Suprapubic skin (tissue), 4 donors: ENCODE measurements at places on chromosomes 4 and X. TPM values are rescaled to one million over a fixed set of nuclear protein-coding genes. Genes with fewer than 3 reads are reported as not detected.

- H3K4me1 ChIP-seq, result peaks cover 5% of the 10 kb centered on the region
- no peaks in the 10 kb centered on the region for H3K27me3 ChIP-seq
- peak overlapping the region; percentile 59 for H3K4me3 ChIP-seq
- no peak for DNase-seq
Measured at GRCh38 chrX:119759248-119759766, 919 bp downstream of the SOWAHD start.

GRCh38 chr4:77028246-77028645 is 47.5 kb downstream of the CCNI start:
- H3K4me1 ChIP-seq, result no peaks in the 10 kb centered on the region
- no peak for DNase-seq
- no peaks in the 10 kb centered on the region for H3K27me3 ChIP-seq
- H3K36me3 ChIP-seq, result peaks cover 82% of the 10 kb centered on the region
- H3K27ac ChIP-seq, result no peak overlapping the region
- no peak overlapping the region for H3K4me3 ChIP-seq

DNA sequence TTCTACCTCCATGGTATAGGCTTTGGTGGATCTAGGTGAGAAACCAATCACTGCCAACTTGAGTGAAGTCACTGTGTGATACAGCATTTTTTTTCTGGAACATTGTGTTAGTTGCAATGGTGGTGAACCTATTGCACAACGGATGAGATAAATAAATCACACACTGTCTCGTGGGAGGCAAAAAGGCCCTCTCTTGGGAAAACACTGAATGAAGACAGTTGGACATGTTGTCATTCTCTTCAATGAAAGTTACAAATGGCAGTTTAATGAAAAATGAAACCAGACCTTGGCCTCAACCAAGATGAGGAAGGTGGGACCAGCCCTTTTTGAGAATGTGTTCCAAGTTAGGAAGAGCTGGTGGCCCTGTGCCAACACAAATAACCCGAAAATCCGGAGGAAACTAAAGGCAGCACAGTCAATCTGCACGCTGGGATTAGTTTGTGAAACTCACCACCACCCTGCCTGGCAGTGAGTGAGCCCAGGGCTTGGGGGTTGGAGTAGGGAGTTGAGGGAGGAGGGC is 5.4 kb upstream of the ADGRG2 start:
- H3K27me3 ChIP-seq, result peaks cover 4% of the 10 kb centered on the region
- no peak overlapping the region for H3K27ac ChIP-seq
- H3K4me1 ChIP-seq, result peaks cover 2% of the 10 kb centered on the region
- no peaks in the 10 kb centered on the region for H3K36me3 ChIP-seq

- H3K27ac ChIP-seq, result no peak overlapping the region
- DNase-seq, result no peak
- H3K36me3 ChIP-seq, result no peaks in the 10 kb centered on the region
- H3K4me3 ChIP-seq, result no peak overlapping the region
Measured at GRCh38 chrX:120419463-120419862, 49.6 kb downstream of the LAMP2 start.

DNA sequence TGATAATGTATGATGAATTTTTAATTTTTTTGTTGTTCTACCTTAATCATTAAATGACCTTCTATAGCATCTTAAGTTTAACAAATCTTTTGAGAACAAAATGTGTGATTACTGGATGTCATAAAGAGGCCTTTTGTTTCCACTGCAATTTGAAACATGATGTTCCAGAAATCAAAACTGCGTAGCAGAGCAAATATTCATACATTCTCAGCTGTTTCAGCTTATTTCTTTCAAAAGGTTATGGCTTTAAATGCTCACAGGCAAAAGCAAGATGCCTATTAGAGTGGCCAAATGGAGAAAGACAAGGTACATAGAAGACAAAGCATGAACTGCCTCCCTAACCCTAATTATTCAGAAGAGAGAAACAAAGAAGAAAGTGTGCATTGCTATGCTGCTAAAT is 233.0 kb upstream of the SLC7A11 start:
- no peaks in the 10 kb centered on the region for H3K4me1 ChIP-seq
- H3K36me3 ChIP-seq, result no peaks in the 10 kb centered on the region
- DNase-seq, result no peak
- no peak overlapping the region for H3K27ac ChIP-seq

Gene TAF9B
- total RNA-seq, result 14.2 TPM

DNA sequence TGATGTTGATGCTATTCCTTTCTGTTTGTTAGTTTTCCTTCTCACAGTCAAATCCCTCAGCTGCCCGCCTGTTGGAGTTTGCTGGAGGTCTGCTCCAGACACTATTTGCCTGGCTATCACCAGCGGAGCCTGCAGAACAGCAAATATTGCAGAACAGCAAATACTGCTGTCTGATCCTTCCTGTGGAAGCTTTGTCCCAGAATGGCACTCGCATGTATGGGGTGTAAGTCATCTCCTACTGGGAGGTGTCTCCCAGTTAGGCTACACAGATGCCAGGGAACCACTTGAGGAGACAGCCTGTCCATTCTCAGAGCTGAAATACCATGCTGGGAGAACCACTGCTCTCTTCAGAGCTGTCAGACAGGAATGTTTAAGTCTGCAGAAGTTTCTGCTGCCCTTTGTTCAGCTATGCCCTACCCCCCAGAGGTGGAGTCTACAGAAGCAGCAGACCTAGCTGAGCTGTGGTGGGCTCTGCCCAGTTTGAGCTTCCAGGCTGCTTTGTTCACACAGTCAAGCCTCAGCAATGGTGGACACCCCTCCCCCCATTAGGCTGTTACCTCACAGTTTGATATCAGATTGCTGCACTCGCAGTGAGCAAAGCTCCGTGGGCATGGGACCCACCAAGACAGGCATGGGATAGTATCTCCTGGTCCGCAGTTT is 74.9 kb downstream of the SPIN3 start:
- H3K4me1 ChIP-seq, result no peaks in the 10 kb centered on the region
- no peak overlapping the region for H3K4me3 ChIP-seq
- H3K36me3 ChIP-seq, result no peaks in the 10 kb centered on the region
- no peaks in the 10 kb centered on the region for H3K27me3 ChIP-seq
- DNase-seq, result no peak
- no peak overlapping the region for H3K27ac ChIP-seq

DNA sequence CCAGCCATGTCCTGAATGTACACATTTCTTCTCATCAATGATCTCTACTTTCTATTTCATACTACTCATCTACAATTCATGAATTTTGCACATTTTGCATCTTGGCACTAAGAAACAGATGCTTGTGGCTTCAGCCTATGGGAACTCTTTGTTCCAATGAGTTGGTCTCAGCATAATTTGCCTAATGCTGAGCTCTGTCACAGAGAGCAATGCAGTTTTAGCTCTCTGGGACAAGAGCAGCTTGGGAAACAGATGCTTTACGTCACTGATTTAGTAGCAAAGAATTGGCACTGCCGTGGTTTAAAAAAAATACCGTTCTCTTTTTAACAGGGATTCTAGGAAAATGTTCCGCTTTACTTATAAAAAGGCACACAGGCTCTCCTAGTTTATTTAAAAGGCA is 162.4 kb downstream of the WDFY3 start:
- no peak overlapping the region for H3K4me3 ChIP-seq
- H3K27me3 ChIP-seq, result no peaks in the 10 kb centered on the region
- H3K4me1 ChIP-seq, result no peaks in the 10 kb centered on the region
- H3K36me3 ChIP-seq, result peaks cover 44% of the 10 kb centered on the region
- DNase-seq, result no peak

Gene NPFFR2
- total RNA-seq, result not detected

- no peaks in the 10 kb centered on the region for H3K4me1 ChIP-seq
- H3K27ac ChIP-seq, result no peak overlapping the region
- H3K27me3 ChIP-seq, result no peaks in the 10 kb centered on the region
- H3K36me3 ChIP-seq, result no peaks in the 10 kb centered on the region
Measured at GRCh38 chr4:180512801-180513475, 1730.3 kb upstream of the TENM3 start.

DNA sequence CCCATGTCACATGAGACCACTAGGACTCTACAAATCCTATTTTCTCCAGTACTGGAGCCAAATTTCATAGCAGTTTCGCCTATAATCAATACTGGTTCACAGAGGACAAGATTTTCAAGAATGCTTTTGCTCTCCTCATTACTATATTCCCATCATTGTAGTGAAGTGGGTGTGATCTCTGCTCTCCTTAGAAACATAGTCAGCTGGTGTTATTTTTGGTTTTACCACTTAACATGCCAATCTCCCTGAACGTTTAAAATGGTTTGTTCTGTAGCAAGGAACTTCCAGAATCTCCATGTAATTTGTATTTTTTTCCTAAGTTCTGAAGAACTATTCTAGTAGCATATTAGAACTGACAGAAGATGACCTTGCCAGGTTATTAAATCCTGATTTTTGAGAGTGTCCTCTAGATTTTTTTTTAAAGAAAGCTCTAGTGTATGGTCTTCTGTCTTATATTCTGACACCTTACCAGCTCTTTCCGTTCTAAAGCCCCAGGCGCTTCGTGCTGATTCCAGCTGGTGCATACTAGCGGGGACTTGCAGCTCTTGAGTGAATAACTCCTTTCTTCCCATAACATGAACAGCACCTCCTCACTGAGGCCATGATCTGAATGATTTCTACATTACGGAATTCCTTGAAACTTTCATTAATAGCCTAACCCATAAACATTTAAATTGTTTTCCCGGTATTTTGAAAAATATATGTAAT is 1372.9 kb downstream of the TECRL start:
- H3K27ac ChIP-seq, result no peak overlapping the region
- H3K4me1 ChIP-seq, result no peaks in the 10 kb centered on the region
- H3K4me3 ChIP-seq, result no peak overlapping the region
- no peaks in the 10 kb centered on the region for H3K27me3 ChIP-seq
- no peak for DNase-seq
- no peaks in the 10 kb centered on the region for H3K36me3 ChIP-seq

DNA sequence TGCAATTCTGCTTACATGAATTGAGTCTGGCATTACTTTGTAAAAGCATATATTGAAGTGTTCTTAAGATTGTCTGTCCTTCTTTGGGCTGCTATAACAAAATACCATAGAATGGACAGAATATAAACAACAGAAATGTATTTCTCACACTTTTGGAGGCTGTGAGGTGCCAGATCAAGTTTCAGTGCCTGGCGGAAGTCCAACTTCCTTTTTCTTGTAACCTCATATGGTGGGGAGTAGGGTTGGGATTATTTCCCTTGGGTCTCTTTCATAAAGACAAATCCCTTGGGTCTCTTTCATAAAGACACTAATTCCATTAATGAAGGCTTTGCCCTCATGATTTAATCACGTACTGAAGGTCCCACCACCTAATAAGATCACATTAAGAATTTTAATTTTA is 199.3 kb upstream of the GRID2 start:
- H3K4me1 ChIP-seq, result no peaks in the 10 kb centered on the region
- H3K4me3 ChIP-seq, result no peak overlapping the region
- no peak for DNase-seq
- H3K27ac ChIP-seq, result no peak overlapping the region

DNA sequence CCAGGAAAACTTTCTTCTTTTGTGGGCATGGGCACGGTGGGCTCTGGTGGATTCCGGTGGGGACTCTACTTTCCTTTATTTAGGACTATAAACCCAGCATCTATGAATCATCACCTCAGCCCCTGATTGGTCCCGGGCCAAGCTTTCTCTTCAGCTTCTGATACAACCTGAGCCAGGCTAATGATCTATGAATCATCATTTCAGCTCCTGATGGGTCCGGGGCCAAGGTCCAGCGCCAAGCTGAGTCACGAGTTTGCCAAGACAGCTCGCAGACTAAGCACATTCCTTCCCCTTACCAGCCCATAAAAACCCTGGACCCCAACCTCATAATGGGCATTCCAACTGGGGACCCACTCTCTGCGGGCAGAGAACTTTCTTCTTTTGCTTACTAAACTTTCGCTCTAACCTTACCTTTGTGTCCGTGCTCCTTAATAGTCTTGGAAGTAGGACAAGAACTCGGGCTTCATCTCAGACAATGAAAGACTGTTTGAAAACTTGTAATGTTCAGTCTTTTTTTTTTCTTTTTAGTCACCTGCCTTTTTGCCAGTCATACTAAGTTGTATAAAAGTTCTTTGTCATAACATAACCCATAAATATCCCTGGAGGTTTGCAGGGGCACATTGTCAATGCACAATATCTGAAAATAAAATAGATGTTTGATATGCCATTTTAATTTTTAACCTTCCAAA is 904.9 kb upstream of the EPHA5 start:
- H3K36me3 ChIP-seq, result no peaks in the 10 kb centered on the region
- H3K27me3 ChIP-seq, result no peaks in the 10 kb centered on the region
- H3K4me1 ChIP-seq, result peaks cover 5% of the 10 kb centered on the region
- H3K4me3 ChIP-seq, result peak overlapping the region; percentile 23
- DNase-seq, result no peak
- H3K27ac ChIP-seq, result no peak overlapping the region

DNA sequence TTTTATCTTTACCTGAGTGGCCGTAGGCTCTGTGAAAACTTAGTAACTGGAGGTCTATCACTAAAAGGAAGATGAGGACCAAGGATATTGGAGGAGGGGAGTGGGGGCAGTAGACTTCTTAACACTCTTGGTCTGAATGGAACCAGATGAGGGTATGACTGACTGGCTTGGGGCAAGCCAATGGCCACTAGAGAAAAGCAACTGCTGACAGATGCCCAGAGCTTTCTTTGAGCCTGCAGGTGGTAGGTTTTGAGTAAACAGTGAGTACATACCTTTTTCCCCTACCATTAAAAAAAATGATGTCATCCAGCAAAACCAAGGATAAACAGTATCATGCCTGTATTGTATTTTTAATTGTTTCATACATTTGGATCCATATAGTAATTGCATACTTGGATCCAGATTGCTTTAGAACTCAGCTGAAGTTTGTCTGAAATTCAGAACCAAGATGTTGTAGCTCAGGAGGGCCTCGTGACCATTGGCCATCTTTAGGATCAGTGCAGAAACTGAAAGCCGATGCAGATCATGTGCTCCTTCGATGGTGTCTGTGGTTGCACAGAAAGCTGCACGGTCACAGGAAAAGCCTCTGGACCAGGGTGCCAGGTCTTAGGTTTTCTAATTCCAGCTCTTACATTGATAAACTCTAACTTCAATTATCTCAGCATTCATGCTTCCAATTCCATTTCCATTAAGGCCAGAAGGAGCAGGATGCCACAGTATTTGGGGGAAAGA is 131.0 kb downstream of the PDGFRA start:
- no peak overlapping the region for H3K27ac ChIP-seq
- DNase-seq, result no peak
- no peaks in the 10 kb centered on the region for H3K27me3 ChIP-seq
- no peaks in the 10 kb centered on the region for H3K36me3 ChIP-seq
- no peak overlapping the region for H3K4me3 ChIP-seq

- H3K4me3 ChIP-seq, result peak overlapping the region; percentile 86
- H3K4me1 ChIP-seq, result peaks cover 22% of the 10 kb centered on the region
- H3K27ac ChIP-seq, result peak overlapping the region; percentile 87
Measured at GRCh38 chr4:147683188-147683591, 773 bp downstream of the PRMT9 start.

GRCh38 chrX:12794654-12795053 is 3.4 kb downstream of the PRPS2 start:
- peaks cover 8% of the 10 kb centered on the region for H3K4me1 ChIP-seq
- H3K4me3 ChIP-seq, result no peak overlapping the region
- H3K27ac ChIP-seq, result no peak overlapping the region
- no peaks in the 10 kb centered on the region for H3K27me3 ChIP-seq
- no peak for DNase-seq

- DNase-seq, result no peak
- H3K27me3 ChIP-seq, result no peaks in the 10 kb centered on the region
- no peaks in the 10 kb centered on the region for H3K36me3 ChIP-seq
- H3K4me3 ChIP-seq, result no peak overlapping the region
- no peak overlapping the region for H3K27ac ChIP-seq
Measured at GRCh38 chr4:14176613-14177012, 549.1 kb upstream of the BOD1L1 start.

Gene DCAF12L2
- total RNA-seq, result not detected
